ENCODE measurements at places on chromosomes 1 and 21.

GRCh38 chr1:117164209-117164608 lies 42.7 kb upstream of the TRIM45 start:
- DNase-seq = no peak

GRCh38 chr1:160091666-160092223 lies 6.7 kb downstream of the IGSF8 start:
- DNase-seq = no peak

DNA sequence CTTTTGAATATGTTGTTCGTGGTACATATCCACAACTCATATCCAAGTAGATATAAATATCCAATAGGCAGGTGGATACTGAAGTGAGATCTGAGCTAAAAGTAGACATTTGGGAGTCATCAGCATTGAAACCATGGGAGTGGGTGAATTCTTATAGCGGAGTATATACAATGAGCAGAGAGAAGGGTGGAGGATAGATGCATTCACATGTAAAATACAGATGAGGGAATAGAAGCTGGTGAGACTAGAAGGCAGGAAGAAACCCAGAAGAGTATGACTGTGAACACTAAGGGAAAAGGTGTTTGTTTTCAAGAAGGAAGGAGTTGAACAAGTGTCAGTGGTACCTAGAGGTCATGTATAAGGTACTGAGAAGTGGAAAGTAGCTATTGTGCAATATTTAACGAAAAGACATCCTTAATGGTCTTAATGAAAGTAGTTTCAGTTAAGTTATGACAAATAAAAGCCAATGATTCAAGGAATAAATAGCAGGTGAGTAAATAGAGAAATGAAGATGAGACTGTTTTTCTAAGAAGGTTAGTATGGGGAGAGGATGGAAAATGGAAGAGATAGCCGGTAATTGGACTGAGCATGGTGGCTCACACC lies 181.6 kb upstream of the CACYBP start:
- DNase-seq = no peak

GRCh38 chr1:25757151-25757845 lies 42.7 kb upstream of the SELENON start:
- DNase-seq = no peak

DNA sequence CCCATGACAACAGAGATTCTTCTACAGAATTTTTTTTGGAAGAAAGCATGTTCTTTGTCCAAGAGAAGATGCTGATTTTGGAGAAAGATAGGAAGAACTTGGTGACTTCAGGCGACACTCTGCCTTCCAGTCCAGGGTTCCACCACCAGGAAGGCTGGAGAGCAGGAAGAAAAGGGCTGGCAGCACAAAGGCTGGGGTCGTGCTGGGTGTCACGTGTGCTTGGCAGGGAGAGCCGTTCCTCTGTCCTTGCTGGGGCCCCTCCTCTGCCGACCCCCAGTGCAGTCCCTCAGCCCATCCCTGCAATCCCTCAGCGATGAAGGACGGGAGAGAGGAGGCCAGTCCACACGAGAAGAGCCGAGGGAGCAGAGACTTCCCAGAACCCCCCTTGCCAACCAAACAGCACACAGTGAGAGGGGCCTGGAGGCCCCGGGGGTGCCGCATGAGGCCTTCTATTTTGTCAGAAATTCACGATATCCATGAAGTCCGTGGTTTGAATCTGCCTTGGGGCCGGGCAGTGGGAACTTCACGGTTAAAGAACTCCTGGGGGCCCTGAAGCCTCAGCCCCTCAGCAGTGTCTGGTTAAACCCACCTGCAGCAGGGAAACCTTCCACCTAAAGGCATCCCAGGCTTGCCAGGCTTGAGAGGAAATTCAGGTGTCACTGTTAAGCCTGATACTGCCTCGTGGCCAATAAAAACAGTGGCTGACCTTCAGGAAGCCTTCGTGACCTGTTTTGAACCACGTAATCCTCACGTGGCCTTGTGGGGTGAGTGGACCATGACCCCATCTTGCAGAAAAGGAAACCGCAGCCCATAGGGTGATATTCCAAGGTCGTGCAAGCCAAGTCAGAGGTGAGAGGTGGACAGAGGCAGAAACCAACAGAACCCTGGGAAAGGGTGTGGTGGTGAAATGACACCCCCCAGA lies 3.4 kb downstream of the KRTAP10-12 start:
- no peak for DNase-seq

GRCh38 chr1:97304366-97304765 lies 582.8 kb downstream of the PTBP2 start:
- DNase-seq = no peak

- peak; percentile 62 for DNase-seq
Measured at GRCh38 chr1:202656951-202657646, 53.2 kb downstream of the SYT2 start.

DNA sequence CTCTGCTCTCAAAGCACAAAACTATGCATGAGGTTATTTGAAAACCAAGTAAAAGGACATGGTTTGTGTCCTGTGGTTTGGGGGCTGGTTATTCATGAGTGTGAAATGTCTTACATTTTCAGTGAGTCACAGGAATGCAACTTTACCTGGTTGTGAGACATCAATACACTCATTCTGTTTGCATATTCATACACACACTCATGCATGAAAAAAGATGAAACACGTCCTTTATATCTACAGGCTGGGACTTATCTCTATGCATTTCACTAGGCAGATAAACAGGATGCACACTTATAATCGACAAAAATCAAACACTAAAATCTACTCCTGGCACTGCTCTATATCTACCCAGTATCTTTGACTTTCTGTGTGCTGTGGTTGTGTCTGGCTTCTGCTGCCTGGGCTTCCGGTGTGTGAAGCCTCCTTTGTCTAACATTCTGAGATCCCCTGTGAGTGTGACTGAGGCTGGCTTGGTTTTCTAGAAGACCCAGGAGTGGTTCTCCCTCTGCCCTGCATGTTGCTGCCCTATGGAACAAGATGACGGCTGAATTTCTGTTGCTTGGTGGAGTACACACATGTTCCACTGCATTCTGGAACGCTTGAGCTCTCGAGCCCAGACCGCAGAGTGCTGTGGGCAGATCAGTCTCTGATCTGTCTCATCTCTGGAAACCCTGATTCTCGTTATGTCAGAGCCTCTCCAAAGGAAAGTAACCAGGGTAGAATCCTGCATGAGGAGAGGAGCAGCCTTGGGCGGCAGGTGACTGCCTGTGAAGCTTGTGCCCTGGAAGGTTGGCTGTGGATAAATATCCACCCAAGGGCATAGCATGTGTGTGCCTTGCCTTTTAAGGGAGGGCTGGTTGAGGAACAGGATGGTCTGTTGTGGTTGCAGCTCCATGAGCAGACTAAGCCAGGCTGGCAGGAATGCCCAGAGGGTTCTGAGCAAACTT lies 19.7 kb upstream of the FASLG start:
- DNase-seq = peak; percentile 38

DNA sequence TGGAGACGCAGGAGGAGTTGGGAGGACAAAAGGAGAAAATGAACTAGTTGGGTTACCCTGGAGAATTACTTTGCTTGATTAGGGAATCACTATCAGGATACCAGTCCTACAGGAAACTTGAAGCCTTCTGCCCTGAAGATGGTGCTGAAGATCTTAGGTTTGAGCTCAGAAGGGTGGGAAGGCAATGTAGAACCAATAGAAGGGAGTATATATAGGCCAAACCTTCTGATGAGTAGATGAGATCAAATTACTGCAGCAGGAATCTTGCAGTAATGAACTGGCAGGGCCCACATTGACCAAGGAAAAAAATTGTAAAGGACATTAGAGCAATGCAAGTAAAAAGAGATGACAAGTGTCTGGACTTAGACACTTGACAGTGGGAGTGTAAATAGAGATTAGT lies 116.3 kb upstream of the CACYBP start:
- no peak for DNase-seq

GRCh38 chr1:78799926-78800325 lies 150.3 kb downstream of the IFI44 start:
- no peak for DNase-seq

GRCh38 chr1:212149566-212149965 lies 114.0 kb downstream of the DTL start:
- no peak for DNase-seq

DNA sequence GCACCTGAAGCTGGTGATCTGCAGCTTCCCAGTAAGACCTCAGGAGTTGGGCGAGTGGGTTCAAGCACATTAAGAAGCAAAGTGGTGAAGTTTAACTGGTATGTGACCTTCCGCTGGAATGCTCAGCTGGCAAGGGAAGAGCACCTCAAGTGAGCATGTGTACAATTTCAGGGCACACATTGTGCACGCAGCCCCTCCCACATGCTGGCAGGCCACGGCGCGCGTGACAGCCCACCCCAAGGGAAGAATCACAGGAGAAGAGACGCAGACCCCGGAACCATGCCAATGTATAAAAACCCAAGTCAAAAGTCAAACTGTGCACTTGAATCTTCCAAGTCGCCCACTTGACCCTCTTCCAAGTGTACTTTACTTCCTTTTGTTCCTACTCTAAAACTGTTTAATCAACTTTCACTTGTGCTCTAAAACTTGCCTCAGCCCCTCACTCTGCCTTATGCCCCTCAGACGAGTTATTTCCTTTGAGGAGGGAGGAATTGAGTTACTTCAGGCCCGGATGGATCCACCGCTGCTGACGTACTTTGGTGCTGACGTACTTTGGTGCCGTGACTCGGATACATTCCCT lies 20.0 kb downstream of the LRRC3 start:
- DNase-seq = no peak

GRCh38 chr21:34833465-34833864 lies 164.7 kb downstream of the CLIC6 start:
- no peak for DNase-seq

GRCh38 chr1:246595146-246595545 lies 28.9 kb downstream of the CNST start:
- no peak for DNase-seq

DNA sequence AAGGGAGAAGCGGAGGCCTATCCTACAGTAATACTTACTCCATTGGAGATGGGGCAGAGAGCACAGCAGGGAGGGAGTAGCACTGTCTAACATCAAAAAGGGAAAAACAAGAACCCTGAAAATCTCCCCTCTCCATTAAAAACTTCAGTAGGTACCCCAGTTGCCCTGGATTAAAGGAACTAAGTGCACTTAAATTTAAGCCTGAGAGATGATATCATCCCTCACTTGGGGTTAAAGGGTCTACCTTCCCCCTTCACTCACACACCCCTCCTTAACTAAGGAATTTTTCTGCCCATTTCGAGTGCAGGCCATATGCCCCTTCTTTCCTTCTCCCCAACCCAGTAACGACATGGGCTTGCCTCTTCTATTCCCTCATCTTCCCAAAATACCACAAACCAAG lies 3.7 kb upstream of the MTMR11 start:
- no peak for DNase-seq

DNA sequence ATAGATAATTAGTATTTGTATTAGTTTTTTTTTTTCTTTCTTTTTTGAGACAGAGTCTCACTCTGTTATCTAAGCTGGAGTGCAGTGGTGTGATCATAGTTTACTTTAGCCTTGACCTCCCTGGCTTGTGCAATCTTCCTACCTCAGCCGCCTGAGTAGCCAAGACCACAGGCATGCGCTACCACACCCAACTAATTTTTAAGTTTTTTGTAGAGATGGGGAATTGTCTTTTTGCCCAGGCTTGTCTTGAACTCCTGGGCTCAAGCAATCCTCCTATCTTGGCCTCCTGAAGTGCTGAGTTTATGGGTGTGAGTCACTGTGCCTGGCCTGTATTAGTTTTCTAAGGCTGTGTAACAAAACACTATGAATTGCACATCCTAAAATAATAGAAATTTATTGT lies 58.3 kb downstream of the MSH4 start:
- no peak for DNase-seq

DNA sequence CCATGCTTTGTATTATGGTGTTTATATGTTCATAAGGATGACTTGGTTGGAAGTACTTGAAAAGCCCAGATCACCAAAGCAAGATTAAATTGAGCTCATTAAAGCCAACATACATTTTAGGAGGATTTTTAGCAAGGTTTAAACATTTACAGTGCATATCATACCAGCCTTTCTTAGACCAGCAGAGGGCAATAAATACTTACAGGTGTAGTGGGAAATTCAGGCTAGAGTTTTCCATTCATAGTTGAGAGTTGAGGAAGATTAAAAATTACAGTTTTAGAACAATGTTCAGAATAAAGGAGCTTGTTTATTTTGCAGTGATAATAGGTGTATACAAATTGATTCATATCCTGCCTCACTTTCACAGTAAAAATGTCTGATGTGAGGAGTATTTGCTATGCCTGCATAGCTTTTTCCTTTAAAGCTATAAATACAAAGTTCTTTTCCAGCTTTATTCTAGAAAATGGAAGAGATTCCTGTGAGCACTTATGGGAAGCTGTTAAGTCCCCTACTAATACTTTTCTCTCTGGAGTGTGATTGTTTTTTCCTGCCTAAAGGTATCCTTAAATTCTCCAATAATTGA lies 35.3 kb downstream of the DTL start:
- DNase-seq = peak; percentile 10

- DNase-seq = no peak
Measured at GRCh38 chr1:65207317-65207716, 59.3 kb downstream of the AK4 start.

All from HTR-8/SVneo (cell line).